ENCODE measurements at places on chromosomes 7 and 10. TPM values are rescaled to one million over a fixed set of nuclear protein-coding genes. Genes with fewer than 3 reads are reported as not detected.

Gene DCLRE1C
- total RNA-seq = 12.9 TPM

GRCh38 chr7:73437091-73437490, 3.5 kb downstream of the FZD9 start:
- no peak for DNase-seq

DNA sequence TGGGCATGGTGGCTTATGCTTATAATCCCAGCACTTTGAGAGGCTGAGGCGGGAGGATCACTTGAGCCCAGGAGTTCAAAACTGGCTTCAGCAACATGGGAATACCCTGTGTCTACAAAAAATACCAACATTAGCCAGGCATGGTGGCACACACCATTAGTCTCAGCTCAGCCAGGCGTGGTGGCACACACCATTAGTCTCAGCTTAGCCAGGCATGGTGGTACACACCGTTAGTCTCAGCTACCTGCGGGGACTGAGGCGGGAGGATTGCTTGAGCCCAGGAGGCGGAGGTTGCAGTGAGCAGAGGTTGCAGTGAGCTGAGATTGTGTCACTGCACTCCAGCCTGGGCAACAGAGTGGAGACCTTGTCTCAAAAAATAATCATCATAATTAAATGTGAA, 9.0 kb downstream of the LRRC27 start:
- DNase-seq = no peak

- no peak for DNase-seq
Measured at GRCh38 chr7:104951546-104951945, 62.5 kb upstream of the KMT2E start.

Gene TMEM213
- total RNA-seq = not detected

DNA sequence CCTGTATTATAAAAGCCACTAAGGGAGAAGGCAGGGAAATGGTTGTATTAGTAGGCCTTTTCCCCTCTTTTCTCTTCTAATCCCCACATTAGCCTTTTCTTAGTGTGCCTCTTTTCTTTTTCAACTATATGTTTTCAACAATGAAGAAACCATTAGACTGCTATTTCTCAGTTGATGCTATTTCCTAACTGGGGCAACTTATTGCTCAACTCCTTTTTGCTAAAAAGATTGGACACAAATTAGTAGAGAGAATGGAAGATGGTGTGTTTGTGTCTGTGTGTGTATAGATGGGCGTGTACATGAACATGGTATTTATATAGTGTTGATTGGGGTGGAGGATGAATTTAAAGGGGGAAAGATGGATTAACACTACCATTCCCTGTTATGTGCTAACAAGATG, 28.4 kb downstream of the TBC1D12 start:
- DNase-seq = no peak

Gene GDF10
- total RNA-seq = 1.1 TPM

DNA sequence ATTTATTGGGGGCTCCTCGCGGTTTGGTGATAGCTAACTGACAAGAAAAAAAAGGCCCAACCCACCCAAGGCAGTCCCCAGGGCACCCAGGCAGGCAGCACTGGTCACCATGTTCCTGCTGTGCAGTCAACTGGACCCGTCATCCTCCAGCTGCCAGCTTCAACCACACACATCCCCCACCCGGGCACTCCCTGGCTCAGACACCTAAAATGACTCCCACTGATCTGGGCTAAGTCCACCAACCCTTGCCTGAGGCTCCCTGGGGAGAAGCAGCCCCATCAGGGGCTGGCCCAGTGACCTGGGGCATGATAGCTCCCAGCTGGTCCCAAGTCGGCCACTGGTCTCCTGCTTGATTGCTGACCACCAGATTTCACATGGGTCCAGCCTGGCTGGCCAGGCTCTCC, 161.8 kb downstream of the NRF1 start:
- DNase-seq = no peak
